ENCODE measurements at places on chromosomes 13 and 19.

DNA sequence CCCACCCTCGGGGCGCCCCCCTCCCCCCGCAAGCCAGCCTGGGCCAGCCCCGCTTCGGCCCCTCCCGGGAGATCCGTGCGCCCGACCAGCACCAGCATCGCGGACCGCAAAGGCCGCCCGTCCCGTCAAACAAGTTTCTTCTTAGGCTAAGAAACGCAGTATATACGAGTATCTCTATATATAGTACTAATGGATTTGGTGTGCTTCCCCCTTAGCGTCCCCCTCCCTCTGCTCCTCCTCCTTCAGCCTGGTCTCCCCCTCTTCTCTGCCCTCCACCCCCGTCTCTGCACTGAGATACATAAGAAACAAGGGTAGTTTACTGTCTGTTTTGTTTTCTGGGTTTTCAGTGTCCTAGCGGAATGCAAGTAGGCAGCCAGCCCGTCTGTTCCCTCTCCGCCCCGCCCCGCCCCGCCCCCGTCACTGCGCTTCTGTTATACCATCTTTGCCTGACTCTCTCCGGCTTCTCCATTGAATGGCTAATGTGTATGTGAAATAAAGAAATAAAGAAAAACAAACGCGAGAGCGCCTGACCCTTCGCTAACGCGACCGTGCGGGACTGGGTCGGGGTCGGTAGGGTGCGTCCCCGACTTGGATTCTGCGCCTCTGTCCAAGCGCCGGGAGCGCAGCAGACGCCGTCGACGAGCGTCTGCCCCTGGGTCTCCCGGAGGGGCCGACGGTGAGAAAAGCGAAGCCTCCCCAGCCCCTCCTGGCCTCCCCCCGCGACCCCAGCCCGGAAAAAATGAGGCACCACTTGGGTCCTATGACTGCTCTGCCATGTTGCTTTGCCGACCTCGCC is 4.2 kb downstream of the LYL1 start:
- peak; percentile 52 for DNase-seq

- DNase-seq = no peak
These were observed 246.3 kb upstream of the TSHZ3 start for GRCh38 chr19:31595521-31595920.

- no peak for DNase-seq
These were observed 99.9 kb downstream of the GPC5 start for GRCh38 chr13:91498298-91498697.

DNA sequence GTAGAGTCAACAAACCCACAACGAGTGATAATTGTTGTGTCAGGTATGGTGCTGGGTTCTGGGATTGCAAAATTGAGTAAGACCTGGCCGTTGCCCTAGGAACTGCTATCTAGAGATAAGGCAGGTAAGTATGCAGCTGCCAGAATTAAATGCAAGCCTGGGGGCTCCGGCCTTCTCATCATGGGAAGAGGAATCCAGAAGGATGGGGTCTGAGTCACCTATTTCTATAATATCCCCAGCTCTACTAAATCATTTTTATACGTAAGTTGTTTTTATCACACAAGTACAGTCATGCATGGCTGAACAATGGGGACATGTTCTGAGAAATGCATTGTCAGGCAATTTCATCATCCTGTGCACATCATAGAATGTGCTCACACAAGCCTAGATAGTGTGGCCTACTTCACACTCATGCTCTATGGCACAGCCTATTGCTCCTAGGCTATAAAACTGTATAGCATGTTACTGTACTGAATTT is 203.0 kb downstream of the KLF5 start:
- no peak for DNase-seq

- DNase-seq = no peak
These were observed 15.5 kb upstream of the AMER2 start for GRCh38 chr13:25187596-25187995.

- no peak for DNase-seq
These were observed 1.2 kb downstream of the RNF113B start for GRCh38 chr13:98175823-98176222.

- peak; percentile 36 for DNase-seq
These were observed at the start of gene DPF1 for GRCh38 chr19:38224014-38224862. Gene DPF1, minus strand, starts transcription at chr19:38224222. Its CDS starts 80 bp downstream, at chr19:38224142.

GRCh38 chr19:29520390-29520789 is 5.4 kb upstream of the VSTM2B start:
- DNase-seq = no peak
